ENCODE measurements at places on chromosomes 12 and 14. TPM values are rescaled to one million over a fixed set of nuclear protein-coding genes. Genes with fewer than 3 reads are reported as not detected.

The TMEM179 gene
- 0.32 TPM for total RNA-seq

The CMA1 gene
- not detected for total RNA-seq

The KRT78 gene
- not detected for total RNA-seq

The CD163L1 gene
- not detected for total RNA-seq

The LRIG3 gene
- total RNA-seq, result 0.09 TPM

The LMO3 gene
- total RNA-seq, result not detected

The RASSF9 gene
- not detected for total RNA-seq

The B3GNT4 gene
- total RNA-seq, result 2.0 TPM

The HSPB8 gene
- total RNA-seq, result not detected

The KCNH3 gene
- 2.4 TPM for total RNA-seq

The PRKAG1 gene
- 62.6 TPM for total RNA-seq

The EIF2S3B gene
- 1.8 TPM for total RNA-seq

The TTC5 gene
- 23.5 TPM for total RNA-seq

The VRK1 gene
- total RNA-seq, result 83.3 TPM

The RILPL1 gene
- total RNA-seq, result 4.7 TPM

The OAS2 gene
- 148 TPM for total RNA-seq

The MAP3K9 gene
- 5.2 TPM for total RNA-seq

The IQSEC3 gene
- not detected for total RNA-seq

The CBX5 gene
- total RNA-seq, result 140 TPM

The TM7SF3 gene
- total RNA-seq, result 34.0 TPM

The TMTC2 gene
- 2.4 TPM for total RNA-seq

The PRH2 gene
- not detected for total RNA-seq

The KRT6A gene
- total RNA-seq, result not detected

The FIGNL2 gene
- total RNA-seq, result 0.19 TPM

The FGF23 gene
- total RNA-seq, result not detected

The C12orf60 gene
- 2.9 TPM for total RNA-seq

The DCD gene
- total RNA-seq, result not detected

The PIWIL1 gene
- not detected for total RNA-seq

The DNAJC22 gene
- 0.05 TPM for total RNA-seq
